Stimulated activated CD8-positive, alpha-beta memory T cell treated with anti-CD3 and anti-CD28 coated beads, Interleukin-2, amount 100 ng/mL, for 1 hour (primary cell): ENCODE measurements at places on chromosomes 12 and 14.

DNA sequence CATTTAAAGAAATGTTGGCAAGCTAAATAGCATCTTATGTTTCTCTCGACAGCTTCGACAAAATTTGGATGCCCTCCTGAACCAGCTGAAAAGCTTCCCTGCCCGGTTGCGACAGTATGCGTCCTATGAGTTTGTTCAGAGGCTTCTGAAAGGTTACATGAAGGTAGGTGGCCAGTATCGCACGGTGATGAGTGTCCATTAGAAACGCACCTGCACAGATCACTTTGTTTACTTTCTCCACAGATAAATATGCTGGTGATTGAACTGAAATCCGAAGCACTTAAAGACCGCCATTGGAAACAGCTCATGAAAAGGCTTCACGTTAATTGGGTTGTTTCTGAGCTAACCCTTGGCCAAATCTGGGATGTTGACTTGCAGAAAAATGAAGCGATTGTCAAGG is 36.5 kb downstream of the DYNC1H1 start:
- DNase-seq, result no peak

- DNase-seq, result no peak
Observed at GRCh38 chr12:104276273-104277131, 27.0 kb upstream of the EID3 start.

- no peak for DNase-seq
Observed at GRCh38 chr12:30169839-30170591, 386.3 kb upstream of the TMTC1 start.

DNA sequence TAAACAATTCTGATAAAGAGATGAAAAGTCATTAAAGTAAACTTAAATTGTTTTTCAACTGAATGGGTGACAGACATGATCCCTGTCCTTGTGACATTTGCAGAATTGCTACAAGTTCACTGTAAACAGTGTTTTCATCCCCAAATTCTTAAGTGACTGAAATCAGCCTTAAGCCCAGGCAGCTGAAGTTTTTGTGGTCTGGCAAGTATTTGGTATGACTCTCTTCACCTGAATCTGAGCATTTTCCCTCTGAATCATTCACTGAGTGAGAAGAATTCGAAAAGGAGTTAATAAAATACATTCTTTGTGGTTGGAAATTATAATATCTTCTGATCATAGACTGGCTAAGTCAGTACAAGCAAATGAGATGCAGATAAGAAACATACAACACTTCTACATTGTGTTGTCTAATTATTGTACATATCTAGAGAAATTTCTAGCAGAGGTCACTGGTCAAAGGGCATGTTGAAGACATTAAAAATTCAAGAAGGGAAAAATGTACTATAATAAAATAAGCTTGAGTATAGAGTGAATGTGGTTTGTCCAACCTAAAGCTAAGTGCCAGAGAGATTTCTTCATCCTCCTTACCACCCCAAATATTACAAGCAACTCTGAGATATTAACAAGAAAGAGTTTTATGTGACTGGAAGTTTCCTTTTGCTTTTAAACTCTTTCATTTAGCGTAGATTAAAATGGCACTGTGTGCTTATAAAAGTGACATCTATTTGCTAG is 177.8 kb upstream of the DIO2 start:
- DNase-seq, result no peak

DNA sequence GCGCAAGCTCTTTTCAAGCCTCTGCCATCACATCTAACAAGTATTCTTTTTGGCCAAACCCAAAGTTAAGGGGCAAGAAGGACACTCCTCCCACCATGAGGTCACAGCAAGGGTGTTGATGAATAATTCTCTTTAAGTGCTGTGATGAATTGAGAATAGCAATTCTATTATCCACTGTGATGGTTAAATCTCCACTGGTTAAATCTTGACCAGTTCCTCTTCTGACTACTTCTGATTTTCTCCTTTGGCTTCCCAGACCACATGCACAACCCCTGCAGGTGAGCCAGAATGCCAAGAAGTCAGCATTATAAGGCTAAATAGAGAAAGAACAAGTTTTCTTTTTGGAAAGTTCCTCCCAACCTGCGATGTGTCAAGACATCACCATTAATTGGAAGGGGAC is 90.6 kb upstream of the BCL2L14 start:
- DNase-seq, result no peak

GRCh38 chr14:104644656-104645378 is 40.2 kb upstream of the TMEM179 start:
- DNase-seq, result no peak

GRCh38 chr12:116370004-116370404 is 92.5 kb upstream of the MED13L start:
- no peak for DNase-seq

DNA sequence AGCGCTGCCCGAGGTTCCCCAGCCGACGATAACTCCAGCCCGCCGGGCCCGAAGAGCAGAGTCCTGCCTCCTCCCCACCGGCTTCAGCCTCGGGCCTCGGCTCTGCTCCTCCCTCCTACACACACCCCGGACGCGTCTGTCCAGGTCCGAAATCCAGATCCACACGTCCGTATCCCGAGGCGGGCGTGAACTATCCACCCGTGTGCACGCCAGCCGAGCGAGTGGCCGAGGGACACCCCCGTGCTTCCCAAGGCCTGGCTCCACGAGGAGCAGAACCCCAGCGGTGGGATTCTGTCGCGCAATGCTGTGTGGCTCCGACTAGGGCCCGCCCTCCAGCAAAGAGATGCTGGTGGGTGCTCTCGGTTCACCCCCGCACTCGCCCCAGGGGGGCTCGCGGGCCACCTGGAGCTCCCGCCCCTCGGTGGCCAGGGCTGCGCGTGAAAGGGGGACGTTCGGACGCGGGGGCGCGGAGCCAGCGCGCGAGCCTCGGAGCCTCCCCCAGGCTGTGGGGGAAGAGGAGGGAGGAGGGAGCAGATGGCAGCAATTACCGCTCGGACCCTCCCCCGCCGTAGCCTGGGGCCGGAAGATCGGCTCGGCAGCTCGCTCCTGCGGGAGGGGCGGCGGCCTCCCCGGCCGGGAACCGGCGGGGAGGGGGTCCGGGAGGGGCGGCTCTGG is 18.9 kb upstream of the ANKRD33 start:
- DNase-seq, result no peak

DNA sequence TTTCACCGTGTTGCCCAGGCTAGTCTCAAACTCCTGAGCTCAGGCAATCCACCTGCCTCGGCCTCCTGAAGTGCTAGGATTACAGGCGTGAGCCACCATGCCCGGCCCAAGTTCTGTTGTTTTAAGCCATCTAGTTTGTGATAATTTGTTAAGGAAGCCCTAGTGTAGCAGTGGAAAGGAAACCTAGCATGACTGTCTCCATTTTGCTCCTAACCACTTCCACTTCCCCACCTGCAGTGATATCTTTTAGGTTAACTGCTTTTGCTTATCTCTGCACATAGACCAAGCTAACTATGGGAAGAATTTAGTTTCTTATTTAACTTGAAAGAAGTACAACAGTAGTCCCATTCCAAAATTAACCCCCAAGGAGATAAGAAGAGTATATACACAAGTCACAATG is 109.5 kb upstream of the NAP1L1 start:
- no peak for DNase-seq

DNA sequence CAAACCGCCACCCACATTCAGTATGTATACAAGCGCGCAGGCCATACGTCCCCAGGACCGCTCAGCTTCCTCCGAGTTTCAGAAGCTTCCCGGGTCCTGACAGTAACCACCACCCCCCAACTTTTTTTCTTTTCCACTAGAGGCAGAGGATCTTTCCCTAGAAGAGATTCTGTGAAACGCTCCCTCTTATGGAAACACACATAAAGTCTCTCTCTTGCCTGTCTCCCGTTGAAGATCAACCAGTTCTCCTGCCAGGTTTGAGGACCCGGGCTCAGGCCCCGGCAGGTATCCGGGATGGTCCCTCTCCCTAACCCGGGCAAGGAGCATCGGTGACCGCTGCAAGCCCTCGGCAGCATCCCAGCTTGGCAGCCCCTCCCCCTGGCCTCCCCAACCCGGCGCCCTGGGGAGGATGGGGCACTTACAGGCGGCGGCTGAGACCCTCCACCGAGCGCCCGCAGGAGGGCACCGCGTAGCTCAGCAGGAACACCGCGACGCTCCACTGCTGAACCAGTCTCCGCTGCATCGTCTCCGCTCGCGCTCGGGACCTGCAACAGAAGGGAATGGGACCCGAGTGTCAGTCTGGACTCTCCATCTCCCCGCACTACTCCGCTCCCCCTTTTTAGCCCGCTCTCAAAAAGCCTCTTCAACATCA is 3.4 kb downstream of the PTHLH start:
- DNase-seq, result no peak

DNA sequence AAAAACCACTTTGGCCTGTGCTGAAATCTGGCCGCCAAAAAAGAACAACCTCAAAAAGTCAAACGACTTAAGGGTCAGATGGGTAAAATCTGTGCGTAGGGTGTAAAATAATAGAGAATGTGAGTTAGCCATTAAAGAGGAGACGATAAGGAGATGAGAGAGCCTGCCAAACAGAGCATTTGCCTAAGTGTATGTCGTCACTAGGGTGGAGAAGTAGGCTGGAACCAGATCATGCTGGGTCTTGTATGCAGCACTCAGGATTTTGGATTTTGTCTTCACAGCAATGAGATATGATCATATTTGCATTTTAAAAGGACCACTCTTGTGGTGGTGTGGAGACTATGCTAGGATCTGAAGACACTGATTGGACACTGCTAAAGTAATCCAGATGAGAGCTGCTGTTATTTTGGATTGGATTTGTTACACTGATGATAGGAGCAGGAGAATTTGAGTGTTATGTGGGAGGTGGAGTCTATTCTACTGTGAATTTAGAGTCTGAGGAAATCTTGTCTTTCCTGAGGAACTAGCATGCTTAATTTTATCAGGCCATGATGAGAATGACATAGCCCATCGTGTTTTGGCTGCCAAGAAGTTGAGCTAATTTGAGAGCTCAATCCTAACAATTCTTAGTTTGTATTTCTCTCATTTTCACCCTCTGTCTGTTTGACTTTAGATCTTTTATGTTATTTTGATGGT is 24.8 kb upstream of the DBX2 start:
- no peak for DNase-seq

DNA sequence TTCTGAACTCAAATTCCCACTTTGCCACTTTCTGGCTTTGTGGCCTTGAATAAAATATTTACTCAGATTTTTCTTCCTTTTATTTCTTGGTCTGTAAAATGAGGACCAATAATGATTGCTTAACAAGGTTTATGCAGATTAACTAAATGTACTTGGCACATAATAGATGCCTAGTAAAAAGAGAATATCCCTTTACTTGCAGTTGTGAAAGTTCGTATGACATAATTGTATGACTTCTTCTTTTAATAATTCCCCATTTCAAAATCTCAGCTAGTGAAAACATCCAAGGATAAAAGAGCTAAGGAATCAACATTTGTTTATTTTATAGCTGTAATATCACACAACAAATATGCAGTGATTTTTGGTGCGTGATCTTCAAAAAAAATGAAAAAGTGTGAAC is 215.6 kb upstream of the ATP2B1 start:
- no peak for DNase-seq

GRCh38 chr12:50477241-50477832 is 27.4 kb upstream of the DIP2B start:
- DNase-seq, result no peak

- no peak for DNase-seq
Observed at GRCh38 chr12:107378609-107379008, 285.3 kb upstream of the CRY1 start.

- no peak for DNase-seq
Observed at GRCh38 chr12:132484183-132484890, 5.6 kb upstream of the FBRSL1 start.

GRCh38 chr12:101697930-101698799 is 725 bp downstream of the CHPT1 start:
- DNase-seq, result no peak

GRCh38 chr12:45509187-45509586 is 220.3 kb upstream of the ARID2 start:
- DNase-seq, result no peak

- DNase-seq, result no peak
Observed at GRCh38 chr12:42957136-42957535, 367.6 kb upstream of the PRICKLE1 start.

- DNase-seq, result no peak
Observed at GRCh38 chr12:8048906-8049305, 16.4 kb downstream of the FOXJ2 start.

- no peak for DNase-seq
Observed at GRCh38 chr12:65930114-65930828, 106.0 kb downstream of the HMGA2 start.

- no peak for DNase-seq
Observed at GRCh38 chr12:10154145-10154496, 17.8 kb downstream of the OLR1 start.

DNA sequence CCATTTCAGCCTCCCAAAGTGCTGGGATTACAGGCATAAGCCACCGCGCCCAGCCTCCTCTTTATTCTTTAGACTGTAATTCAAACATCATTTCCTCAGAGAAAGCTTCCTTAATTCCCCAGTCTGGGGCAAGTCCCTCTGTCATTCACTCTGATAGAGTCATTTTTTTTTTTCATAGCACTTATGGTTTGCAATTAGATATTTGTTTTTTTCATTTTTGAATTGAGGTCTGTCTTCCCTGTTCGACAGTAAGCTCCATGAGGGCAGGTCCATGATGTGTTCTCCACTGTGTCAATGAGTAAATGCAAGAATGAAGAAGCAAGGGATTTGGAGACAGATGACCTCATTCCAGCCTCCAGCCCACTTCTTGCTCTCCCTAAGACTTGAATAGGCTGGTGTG is 12.1 kb downstream of the ASIC1 start:
- no peak for DNase-seq

DNA sequence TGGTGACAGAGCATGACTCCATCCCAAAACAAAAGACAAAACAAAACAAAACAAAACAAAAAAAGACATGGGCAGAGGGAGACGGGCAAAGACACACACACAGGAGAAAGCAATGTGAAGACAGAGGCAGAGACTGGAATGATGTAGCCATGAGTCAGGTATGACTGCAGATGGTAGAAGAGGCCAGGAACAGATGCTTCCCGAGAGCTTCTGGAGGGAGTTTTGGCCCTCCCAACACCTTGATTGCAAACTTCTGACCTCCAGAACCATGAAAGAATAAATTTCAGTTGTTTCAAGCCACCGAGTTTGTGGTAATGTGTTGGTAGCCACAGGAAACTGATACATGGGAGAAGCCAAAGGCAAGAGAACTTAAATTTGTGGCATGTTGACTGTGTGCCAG is 27.1 kb downstream of the VWF start:
- DNase-seq, result no peak

GRCh38 chr12:92049403-92049802 is 96.2 kb downstream of the BTG1 start:
- DNase-seq, result no peak

DNA sequence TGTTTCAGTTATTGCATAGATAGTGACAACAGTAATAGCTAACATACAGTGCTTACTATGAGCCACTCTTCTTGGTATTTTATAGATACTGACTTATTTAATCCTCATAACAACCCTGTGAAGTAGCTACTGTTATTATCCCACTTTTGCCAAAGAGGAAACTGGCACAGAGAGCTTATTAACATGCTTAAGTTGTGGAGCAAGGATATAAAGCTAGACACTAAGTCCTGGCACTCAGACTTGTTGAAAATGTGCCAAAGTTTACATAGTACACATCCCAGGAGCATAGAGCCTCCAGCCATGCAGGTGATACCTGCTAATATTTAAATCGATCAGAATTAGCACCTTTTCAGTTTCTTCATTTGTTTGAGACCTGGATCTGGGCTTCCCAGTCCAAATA is 41.8 kb downstream of the VEZT start:
- DNase-seq, result no peak

GRCh38 chr12:95762123-95762785 is 28.3 kb downstream of the NTN4 start:
- DNase-seq, result no peak

- no peak for DNase-seq
Observed at GRCh38 chr14:65423982-65424381, 11.5 kb downstream of the FUT8 start.

GRCh38 chr14:55373784-55374705 is 37.6 kb downstream of the ATG14 start:
- no peak for DNase-seq

GRCh38 chr14:74562515-74563232 is 49.4 kb downstream of the LTBP2 start:
- DNase-seq, result no peak
